Activated CD4-positive, alpha-beta T cell treated with anti-CD3 and anti-CD28 coated beads for 48 hours (primary cell): ENCODE measurements at places on chromosomes 2 and 18.

GRCh38 chr2:150644298-150645067 lies 157.0 kb upstream of the RND3 start:
- DNase-seq = no peak

GRCh38 chr18:13585379-13586153 lies 140.8 kb downstream of the FAM210A start:
- no peak for DNase-seq

DNA sequence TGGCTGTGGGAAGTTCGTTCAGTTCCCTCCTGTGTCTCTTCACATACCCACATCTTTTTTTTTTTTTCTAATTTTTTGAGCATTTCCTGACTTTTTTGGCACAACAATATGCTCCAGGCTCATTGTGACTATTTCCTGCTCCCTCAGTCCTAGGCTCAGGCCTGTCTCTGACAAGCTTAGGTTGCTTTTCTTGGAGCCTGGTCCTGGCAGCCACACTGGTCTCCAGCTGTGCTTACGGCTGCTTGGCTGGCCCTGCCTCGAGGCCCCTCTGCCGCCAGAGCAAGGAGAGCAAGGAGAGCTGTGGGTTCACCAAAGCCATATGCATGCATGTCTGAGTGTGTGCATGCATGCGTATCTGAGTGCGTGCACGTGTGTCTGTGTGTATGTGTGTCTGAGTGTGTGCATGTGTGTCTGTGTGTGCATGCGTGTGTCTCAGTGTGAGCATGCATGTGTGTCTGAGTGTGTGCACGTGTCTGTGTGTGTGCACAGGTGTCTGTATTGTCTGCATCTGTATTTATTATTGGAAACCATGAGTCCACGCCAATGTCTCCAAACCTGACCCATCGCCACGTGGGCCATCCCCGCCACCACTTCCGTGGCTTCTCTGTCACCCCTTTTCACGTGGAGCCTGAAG lies 766.1 kb upstream of the SALL3 start:
- DNase-seq = no peak

DNA sequence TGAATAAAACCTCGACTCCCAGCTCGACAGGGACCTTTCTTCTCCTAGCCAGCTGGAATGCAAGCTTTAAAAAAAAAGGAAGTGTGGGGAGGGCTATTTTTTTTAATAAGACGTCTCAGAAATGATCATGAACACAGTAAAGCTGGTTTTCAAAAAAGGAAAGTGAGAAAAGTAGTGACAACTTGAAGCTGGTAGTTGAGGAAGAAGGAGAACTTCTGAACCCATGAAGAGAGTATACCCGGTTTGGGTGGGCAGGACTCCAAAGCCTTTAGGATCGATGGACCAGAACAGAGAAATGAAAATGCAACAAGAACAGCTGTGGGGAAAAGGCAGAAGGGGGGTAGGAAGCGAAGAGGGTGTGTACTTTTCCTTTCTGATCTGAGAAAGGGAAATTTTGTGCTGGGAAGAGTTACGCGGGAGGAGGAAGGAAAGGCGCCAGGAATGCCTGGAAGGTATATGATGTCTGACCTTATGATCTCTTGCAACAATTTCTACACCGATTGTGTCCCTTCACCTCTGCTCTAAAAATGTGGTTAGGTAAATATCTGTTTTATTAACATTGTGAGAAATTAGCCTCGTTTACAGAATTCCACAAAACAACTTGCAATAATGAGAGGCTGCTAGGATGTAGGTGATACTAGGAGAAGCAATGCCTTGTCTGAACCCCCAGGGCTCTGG lies 22.6 kb upstream of the CYP1B1 start:
- no peak for DNase-seq

GRCh38 chr18:77905011-77905410 lies 655.4 kb downstream of the GALR1 start:
- no peak for DNase-seq

DNA sequence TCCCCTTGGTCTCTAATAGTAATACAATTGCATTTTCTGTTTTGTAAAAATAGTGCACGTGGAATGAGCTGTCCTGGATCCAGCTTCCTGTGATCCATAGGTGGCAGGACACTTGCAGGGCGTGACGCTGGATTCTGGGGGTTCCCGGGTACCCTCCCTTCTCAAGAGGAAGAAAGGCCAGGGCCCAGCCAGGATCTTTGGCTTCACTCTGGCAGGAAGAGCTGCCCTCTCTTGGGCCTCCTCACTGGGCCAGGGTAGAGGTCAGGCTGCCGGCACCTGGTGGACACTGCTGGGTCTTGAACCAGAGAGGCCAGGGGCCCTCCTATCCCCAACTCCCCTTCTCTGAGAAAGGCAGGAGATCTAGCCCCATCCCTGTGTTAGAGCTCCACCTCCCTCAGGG lies 37.8 kb upstream of the OTOF start:
- no peak for DNase-seq

- no peak for DNase-seq
Measured at GRCh38 chr2:12340164-12340563, 376.6 kb upstream of the TRIB2 start.
